ENCODE measurements at places on chromosomes 13 and 19.

DNA sequence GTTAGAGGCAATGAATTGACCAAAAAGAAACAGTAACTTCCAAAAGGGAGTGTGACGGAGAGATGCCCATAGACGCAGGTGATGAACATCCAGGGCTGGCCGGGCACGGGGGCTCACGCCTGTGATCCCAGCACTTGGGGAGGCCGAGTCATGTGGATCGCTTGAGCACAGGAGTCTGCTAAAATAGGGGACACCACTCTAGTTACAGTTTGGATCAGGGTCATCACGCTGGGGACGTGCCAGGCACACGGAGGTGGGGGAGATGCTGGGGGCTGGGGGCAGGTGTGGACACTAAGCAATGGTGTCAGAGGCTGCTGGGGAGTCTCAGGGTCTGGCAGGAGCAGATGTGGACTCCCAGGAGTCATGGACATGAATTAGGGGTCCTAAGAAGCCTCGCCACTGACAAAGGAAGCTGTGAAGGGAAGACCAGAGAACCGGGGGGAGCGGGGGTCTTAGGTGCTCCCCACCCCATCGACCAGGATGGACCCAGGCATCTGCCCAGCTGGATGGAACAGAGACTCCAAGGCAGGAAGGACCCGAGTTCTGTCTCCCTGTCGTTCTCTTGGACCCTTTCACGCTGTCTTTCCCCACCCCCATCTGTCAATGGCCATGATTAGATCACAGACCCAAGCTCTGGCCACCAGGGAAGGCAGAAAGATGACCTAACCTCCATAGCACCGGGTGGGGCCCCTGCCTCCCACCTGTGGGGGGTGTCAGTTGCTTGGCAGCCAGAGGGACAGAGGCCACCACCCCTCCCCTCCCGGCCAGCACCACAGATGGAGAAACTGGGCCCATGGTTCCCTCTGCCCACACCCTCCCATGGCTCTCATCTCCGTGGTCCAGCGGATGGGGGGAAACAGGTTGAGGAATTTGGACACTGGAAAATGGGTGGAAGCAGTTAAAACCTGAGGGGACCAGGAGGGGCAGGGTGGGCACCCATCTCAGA is 19.6 kb downstream of the CCDC8 start:
- DNase-seq: no peak

GRCh38 chr13:100304229-100304628 is 215.3 kb downstream of the PCCA start:
- DNase-seq: no peak

DNA sequence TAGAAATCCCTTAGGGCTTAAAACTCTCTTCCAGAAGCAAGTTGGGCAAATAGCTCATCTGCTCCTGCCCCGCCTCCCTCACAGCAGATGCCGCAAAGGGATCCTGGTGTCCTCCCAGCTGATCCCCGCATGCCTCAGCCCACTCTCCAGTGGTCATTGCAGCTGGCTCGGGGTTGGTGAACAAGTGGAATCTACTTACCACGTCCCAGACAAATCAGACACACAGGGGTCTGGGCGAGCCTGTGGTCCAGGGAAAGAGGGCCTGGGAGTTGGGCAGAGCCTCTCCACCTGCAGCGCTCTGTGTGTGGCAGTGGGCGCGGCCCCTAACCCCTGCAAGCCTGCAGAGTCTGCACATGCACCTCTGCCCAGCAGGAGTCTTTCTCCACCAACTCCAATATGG is 10.8 kb upstream of the C19orf33 start:
- DNase-seq: no peak

GRCh38 chr13:23632048-23632582 is 61.9 kb downstream of the TNFRSF19 start:
- no peak for DNase-seq

DNA sequence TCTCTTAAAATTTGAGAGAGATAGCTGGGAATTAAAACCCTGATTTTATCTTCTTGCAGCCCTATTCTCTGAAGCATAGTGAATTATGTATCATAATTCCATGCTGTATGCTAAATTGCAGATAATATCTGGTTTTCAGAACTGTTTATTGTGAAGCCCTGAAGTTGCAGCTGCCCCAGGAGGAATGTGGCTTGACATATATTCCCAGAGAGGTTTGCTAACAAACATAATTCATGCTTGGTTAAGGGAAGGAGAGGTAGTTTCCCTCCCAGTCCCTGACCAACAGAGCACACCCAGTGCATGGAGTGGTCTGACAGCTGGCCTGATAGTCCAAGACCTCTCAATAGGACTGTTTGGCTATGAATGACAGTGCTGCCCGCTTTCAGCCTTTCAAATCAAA is 500.6 kb upstream of the MIR17HG start:
- no peak for DNase-seq

GRCh38 chr13:55948175-55948574 is 1192.5 kb upstream of the PRR20A start:
- DNase-seq: no peak

- DNase-seq: no peak
Observed at GRCh38 chr13:83881140-83881684, 1.1 kb downstream of the SLITRK1 start.

- DNase-seq: no peak
Observed at GRCh38 chr13:109785141-109785891, 1.1 kb downstream of the IRS2 start.

DNA sequence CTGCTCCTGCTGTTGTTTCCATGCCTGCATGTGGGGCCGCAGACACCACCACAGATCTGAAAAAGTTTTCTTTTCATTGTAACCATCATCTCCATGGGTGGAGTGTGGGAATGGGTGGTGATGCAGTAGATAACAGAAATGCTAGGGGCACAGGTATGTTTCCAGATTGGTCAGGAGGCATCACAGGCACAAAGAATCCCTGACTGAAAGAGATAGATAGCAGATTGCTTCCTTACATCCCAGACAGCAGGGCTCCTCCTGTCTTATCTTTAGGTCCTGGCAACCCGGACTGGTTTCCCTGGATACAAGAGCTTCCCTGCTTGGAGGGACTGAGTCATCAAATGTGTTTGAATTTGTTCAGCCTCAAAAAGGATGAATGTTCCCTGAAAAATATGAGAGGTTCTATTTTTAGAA is 1937.6 kb downstream of the PCDH9 start:
- DNase-seq: no peak

GRCh38 chr19:4506449-4507149 is 11.7 kb downstream of the PLIN4 start:
- no peak for DNase-seq

- no peak for DNase-seq
Observed at GRCh38 chr13:73417012-73417615, 358.3 kb downstream of the KLF5 start.

GRCh38 chr13:46622630-46623256 is 69.8 kb downstream of the LRCH1 start:
- DNase-seq: no peak

DNA sequence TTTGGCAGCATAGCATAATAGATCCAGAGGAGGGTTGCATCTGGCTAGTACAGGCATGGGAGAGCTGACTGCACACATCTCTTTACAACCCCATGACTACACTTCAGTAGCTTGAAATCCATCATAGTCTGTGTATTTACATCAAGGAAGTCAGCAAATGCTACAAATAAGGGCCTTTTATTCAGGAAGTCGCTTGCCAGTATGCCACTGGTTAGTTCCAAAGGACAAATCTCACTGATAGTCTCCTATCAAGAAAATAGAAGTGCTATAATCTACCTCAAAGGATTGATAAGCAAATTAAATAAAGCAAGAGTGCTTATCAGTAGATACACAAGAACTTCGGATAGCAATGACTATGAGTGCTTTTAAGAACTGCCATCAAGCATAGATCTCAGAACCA is 112.7 kb downstream of the KLF12 start:
- no peak for DNase-seq

DNA sequence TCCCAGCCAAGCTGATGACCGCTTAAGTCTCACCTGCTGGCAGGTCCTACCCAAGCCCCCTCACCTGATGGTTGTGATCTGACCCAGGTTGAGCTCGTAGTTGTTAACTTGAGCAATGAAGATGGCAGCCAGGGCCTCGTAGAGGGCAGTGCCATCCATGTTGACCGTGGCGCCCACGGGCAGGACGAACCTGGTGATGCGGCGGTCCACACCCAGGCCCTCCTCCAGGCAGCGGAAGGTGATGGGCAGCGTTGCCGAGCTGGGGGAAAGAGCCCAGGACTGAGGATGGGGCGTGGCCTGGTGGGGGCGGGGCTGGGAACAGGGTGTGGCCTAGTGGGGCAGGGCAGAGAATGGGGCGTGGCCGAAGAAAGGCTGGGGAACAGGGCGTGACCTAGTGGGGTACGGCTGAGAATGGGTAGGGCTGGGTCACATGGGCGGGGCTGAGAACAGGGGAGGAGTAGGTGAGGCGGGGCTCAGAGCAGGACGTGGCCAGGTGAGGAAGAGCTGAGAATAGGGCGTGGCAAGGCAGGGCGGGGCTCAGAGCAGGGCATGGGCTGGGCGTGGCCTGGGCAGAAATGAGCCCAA is 12.9 kb downstream of the OR7C2 start:
- no peak for DNase-seq

- DNase-seq: no peak
Observed at GRCh38 chr19:39078436-39079200, 5.5 kb upstream of the ACP7 start.

GRCh38 chr13:99057310-99057975 is 79.6 kb upstream of the DOCK9 start:
- no peak for DNase-seq

DNA sequence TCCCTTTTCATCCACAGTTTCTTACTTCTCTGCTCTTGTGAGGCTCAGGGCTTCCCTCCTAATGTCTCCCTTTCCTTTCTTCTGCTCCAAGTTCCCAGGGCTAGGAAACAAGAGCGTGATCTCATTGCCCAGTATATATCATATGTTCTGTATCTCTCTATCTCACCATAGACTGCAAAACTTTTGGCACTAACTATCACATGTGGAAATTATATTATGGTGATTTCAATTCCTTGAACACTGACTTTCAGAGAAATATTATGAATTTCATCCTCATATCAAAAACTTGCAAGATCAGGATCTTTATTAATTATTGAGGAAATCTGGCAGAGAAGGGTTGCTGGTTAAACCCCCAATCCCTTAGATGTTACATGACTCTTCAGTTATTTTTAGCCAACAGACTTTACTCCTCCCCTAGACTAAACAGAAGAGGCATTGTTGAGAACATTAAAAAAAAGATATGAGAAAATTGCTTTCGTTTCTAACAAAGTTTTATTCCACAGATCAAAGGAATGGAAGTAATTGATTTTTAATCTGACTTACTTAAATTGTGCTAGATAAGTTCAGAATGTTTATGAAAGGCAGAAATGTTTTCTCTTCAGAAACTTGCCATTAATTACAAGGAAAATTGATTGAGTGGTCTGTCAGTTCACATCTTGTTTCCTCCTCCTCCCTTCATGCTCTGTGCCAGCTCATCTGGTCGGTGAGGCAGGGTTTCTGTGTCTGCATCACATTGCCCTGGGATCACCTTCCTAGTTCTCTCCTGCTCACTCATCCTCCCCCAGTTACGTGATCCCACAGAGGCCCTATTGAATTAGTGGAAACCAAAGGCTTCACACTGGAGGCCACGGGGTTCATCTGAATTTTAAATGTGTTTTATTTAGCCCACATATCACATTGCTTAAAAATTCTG is 378.5 kb downstream of the LMO7 start:
- DNase-seq: no peak

DNA sequence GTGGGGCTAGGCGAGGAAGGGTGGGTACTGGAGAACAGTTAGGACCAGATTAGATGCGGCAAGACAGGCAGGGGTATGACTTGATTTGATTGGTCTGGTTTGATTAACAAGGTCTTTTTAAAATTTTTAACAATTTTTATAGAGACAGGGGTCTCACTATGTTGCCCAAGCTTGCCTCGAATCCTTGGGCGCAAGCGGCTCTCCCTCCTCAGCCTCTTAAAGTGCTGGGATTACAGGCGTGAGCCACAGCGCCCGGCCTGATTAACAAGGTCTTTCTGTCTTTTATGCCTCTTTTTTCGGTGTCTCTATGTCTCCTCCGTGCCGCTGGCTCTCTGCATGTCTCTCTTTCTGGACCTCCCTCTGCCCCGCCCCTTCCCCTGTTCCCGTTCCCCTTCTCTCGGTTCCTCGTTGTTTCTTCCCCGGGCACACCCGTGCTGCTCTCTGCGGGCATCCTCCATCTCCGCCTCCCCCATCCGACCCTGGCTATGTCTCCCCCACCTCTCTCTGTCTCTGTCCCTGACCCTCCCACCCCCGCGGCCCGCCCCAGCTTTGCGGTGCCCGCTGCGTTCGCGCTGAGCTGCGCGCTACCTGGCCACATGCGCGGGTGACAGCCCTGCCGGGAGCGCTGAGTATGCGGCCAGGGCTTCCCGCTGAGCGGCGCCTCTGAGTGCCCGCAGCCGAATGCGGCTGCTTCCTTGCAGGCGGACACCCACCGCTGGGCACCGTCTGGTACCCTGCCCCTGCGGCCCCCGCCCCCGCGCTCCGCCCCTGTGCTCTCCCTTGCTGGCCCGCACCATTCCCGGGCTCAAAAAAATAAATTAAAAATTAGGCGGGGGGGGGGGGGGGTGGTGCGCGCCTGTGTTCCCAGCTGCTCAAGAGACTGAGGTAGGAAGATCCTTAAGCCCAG is 8.1 kb upstream of the SDHAF1 start:
- peak; percentile 47 for DNase-seq

DNA sequence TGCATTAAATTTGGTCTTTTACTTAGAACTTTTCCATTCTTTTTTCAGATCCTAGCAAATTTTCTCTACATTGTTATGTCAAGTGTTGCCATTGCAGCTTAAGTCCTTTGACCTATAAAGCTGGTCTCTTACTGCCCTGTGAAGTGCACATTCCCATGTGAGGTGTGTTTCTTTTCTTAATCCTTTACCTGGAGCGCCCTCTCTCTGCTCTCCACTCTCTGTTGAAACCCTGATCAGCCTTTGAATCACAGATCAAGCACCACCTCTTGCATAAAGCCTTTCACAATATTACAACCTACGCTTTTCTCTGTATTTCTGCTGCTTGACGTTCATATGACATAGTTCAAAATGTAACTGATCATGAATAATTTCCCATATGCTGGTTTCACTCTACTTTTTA is 84.8 kb downstream of the PCDH17 start:
- DNase-seq: no peak

DNA sequence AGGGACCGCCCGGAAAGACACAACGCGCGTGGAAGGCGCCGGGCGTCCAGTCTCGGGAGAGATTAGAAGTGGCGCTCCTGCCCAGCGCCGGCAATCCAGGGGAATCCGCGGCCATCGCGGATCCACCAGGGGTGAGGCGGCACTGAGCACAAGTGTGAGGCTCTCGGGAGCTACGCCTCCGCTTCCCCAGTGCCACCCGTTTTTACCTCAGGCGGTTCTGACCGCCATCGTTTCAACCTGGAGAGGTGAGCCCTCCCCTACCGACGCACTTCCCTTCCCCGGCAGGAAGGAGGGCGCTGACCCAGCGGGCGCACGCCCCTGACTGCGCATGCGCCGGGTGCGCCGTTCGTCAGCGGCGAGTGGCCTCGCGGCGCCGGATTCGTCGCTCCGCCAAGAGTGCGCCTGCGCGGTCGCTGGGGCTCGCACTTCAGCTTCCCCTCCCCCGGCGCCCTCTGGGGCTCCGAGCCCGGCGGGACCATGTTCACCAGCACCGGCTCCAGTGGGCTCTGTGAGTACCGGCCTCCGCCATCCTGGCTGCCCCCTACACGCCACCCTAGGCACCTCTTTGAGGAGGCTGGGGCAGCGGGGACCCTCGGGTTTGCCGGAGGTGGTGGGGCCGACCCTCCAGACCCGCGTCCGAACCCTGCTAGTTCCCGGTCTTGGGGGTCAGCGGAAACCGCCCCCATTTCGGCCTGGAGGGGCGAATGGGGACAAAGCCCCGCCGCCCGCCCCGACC is at the start of gene UBAC2:
Gene UBAC2, plus strand, starts transcription at position 423 of the 736 bp plus-strand sequence. Its CDS starts 55 bp downstream, at position 478.
- DNase-seq: peak; percentile 98

Data from germinal center (tissue), 1 donor.